ENCODE measurements at places on chromosomes 5 and 9. TPM values are rescaled to one million over a fixed set of nuclear protein-coding genes. Genes with fewer than 3 reads are reported as not detected.

The COL5A1 gene
- total RNA-seq = 0.11 TPM

The PPP3R2 gene
- total RNA-seq = not detected

The ECM2 gene
- not detected for total RNA-seq

The GM2A gene
- 20.4 TPM for total RNA-seq

DNA sequence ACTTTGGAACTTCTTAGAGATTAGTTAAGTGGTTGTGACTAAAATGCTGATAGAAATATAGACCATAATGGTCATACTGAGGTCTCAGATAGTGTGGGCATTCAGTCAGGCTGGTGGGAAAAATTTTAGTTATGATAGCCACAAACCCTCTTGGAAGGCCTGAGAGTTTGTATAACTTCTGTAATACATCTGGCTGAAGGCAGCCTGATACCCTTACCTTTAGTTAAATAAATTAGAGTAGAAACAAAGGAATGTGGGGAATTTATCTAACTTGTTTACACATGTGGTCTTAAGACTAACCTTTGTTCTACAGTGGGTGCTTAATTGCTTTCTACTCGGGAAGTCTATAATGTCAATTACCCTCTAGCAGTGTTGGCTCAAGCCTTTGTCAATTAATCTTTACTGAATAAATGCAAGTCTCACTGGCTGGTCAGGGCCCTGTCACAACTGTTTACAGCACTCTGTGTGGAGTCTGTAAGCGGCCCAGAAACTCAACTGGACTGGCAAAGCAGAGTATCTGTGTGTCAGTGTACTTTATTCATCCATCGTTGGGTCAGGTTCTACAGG lies 184.0 kb downstream of the FBXO4 start:
- DNase-seq = no peak

GRCh38 chr5:144712090-144712489 lies 541.4 kb downstream of the KCTD16 start:
- DNase-seq = no peak

DNA sequence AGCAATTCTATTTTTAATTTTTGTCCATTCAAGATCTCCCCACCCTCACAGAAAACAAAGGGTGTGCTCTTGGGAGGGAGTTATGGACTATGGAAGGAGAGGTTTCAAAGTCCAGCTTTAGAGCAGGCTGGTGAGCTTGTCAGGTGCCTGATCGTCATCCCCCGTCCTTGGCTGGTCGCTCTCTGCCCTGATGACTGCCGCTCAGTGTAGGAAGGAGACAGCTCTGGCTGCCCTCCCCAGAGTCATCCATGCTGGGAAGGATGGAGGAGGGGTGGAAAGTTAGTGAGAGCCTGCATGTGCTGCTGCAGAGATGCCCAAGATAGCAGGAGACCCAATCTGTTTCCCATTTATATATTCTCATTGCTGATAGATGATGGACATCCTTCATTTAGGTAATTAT lies 96.6 kb downstream of the NLN start:
- no peak for DNase-seq

DNA sequence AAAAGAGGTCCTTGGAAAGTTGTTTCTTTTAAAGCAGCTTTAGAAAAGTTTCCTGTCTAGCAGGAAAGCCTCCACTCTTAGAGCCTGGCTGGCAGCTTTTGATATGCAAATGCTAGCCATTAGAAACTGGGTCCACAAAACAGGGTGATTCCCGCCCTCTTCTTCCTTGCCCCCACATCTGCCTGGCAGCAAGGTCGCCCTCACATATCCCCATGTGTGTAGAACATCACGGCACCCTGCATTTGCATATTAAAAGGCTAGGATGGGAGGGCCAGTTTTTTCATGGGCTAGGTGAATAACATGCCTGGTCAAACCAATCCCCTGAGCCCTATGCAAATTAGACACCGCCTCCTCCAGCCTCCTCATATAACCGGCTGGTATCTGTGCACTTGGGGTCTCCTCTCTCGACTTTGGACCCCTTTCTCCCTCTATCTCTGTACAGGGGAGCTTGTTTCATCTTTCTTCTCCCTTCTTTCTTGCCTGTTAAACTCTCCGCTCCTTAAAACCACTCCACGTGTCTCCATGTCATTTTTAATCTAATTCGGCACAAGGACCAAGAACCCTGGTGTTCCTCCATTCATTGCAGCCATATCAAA lies 426.8 kb upstream of the CTNND2 start:
- no peak for DNase-seq

DNA sequence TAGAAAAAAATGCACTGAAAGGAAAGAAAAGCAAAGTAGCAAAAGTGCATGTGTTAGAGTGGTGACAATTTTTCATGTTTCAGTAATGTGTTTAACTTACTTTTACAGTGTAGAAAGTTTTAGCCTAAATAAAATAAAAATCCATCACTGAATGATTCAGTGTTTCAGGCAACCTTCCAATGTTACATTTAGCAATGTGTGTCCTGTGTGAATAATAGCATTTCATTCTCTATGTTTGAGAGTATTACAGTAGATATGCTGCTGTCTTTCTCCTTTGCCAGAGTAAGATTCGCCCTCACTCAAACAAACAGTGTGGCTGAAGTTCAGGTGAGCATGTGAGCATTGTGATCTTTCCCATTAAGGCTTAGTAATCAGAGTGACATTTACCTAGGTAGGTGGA lies 171.1 kb downstream of the TARS1 start:
- no peak for DNase-seq

DNA sequence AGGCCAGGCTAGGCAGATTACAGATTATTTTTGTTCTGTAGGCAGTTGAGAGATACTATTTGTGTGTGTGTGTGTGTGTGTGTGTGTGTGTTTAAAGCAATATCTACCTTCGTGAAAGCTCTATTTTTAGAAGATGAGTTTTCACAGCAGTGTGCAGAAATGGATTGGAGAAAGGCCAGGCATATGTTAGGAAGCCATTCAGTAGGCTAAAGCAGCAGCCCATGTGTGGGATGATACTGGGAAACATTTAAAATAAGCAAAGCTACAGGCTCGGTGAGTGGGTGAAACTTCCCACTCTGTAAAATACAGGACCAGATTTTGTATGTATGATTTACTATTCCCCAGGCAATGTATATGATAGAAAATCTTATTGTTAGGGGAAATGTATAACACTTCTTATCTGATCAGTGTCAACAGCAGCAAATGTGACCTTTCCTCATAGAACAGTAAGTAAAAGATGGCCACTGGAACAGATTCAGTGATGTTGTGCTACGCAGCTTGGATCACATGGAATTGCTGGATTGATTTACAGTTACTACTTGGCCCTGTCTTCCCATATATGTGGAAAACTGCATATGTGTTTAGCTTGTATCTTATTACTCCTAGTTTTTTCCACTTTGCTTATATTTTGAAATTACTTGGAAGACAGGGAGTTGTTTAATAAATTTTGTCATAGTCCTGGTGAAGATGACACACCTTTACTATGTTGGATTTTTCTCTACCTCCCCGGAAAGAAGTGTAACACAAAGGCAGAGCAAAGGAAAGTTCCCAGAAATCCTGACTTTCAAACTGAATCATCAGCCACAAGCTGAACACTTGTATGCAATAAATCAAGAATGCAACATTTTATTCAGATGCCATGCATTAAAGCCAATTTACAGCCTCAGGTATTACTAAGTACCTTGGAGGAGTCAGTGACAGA lies 1077.7 kb upstream of the SEMA6A start:
- DNase-seq = no peak

- DNase-seq = no peak
Observed at GRCh38 chr9:93061791-93062763, 3.6 kb downstream of the SUSD3 start.

DNA sequence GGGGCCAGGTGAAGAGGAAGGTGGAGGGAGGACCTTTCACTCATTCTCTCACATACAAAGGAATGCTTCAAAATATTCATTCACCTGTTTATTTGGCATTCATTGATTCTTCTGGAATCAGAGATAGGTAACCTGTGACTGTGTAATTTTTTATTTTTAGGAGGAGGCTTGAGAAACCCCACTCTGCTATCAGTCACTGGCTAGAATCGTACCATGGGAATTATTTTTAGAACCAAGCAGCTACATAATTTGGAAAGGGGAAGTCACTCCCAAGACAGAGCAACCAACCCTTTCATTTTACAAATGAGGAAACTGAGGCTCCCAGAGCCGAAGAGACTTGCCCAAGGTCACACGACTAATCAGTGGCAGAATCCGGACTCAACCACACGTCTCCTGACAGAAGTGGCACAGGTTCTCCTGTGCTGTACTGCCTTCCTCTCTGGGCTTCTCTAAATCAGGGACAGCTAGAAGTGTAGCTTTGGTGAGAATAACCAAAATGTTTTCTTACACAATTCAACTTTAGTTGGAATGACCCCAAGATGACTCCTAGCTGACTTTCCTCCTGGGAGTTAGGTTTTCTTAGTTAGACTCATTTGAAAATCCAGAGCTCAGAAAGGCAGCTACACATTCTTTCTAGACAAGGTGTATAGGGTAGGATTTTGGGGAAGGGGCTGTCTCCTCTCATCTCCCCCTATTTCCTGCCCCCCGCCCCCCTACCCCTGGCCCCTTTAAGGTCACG lies 264.3 kb upstream of the PANK3 start:
- DNase-seq = no peak

GRCh38 chr9:109974918-109975276 lies 194.9 kb downstream of the PALM2AKAP2 start:
- no peak for DNase-seq

DNA sequence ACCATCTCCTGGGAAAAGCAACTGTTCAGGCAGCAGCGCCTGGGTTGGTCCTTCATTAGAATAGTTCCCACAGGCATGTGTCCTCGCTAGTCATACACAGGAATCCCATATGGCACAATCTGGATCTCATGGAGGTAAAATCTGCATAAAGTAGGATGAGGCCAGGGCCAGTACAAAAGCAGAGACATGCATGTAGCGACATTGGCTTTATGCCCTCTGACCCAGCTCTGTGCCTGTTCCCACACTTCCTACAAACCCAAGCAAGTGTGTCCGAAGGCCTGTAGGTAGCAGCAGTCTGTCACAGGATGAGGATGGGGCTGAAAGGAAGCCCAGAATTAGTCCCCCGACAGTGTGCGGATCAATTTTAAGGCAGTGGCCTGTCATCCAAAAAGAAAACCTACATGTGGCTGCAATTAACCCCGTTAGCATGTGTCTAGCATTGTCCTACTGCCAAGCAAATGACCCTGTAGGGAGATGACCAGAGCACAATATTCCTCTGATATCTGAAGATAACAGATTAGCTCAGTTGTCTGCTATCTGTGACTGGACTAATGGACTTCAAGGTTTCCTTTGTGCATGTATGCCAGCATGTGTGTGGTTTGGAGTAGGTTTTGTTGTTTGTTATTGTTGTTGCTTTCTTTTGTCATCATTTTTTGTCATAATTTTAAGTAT lies 178.8 kb downstream of the TMEM161B start:
- no peak for DNase-seq

All from activated T-helper 2 cell treated with anti-CD3 and anti-CD28 coated beads, Interferon-gamma antibody, Interleukin-2, Interleukin-4, amounts not matched to agents 10 μg/mL and 5 μg/mL and 100 μg/mL, durations not matched to agents 14 hours and 24 hours and 36 hours (primary cell).